ENCODE measurements at places on chromosomes 7 and 10.

DNA sequence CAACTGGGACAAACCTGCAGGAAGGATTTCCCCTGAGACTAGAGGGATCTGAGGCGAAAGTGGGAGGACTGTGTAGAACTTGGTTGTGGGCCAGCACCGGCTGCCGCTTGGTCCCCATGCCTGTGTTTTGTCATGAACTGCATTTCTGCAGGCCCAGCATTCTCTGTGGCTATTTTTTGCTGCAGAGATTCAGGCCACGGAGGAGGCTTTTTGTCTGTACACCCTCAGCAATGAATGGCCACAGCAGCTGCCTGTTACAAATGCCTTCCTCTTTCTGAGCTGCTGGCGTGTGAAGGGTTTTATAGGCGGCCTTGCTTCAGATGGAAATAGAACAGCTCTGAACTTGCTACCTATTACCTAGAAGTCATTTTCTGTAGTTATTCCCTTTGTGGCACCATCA, 164.4 kb downstream of the SH2D4B start:
- DNase-seq, result no peak

GRCh38 chr7:82230811-82231581, 212.6 kb downstream of the CACNA2D1 start:
- DNase-seq, result no peak

DNA sequence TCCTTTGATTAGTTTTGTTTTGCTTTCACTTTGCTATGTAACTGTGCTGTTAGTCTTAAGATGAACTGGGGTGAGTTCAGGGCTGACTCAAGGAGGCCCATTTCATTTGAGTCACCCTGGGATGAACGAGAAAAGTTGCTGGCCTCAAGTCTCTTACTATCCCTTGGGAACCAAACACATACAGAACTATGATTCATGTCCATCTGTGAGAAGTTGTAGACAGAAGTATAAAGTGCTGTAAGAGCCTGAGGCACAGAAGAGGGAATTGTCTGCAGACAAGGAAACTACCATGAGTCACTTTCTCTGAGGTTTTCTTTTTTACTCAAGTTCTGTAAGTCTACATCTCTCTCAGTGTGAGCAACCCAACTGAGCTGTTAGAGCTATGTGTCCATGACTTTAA, 179.8 kb upstream of the CSTF2T start:
- DNase-seq, result peak; percentile 9

DNA sequence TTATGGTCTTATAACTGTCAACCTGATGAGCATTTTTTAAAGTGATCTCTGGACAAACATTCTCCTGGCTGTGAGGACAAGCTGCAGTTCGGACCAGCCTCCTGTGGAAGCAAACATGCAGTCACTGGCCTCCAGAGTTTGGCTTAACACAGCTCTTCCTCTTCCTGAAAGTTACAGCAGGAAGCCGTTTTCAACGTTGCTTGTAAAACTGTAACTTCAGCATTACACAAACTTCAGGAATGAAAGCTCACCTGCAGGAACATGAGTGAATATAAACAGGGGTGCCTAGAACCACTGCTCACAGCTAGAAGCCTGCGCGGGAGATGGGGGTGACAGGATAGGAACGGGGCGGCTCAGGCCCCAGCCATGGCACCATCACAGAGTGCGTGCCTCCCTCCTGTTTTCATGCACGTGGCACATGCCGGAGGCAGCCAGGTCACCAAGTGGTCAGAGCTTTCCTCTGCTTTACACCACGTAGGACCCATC, 292.9 kb upstream of the PITRM1 start:
- DNase-seq, result no peak

- DNase-seq, result no peak
These were observed 704.3 kb downstream of the MAGI2 start for GRCh38 chr7:78749052-78749746.

GRCh38 chr7:127447326-127447945, 54.9 kb upstream of the ZNF800 start:
- DNase-seq, result peak; percentile 24

Data from stimulated activated CD4-positive, alpha-beta T cell treated with anti-CD3 and anti-CD28 coated beads, Interleukin-4, amount 100 ng/mL, for 48 hours (primary cell).